CD4-positive, alpha-beta memory T cell (primary cell): ENCODE measurements at places on chromosomes 3 and 15.
A peak's percentile ranks its signal among the peaks of the same experiment; 100 is the strongest.

DNA sequence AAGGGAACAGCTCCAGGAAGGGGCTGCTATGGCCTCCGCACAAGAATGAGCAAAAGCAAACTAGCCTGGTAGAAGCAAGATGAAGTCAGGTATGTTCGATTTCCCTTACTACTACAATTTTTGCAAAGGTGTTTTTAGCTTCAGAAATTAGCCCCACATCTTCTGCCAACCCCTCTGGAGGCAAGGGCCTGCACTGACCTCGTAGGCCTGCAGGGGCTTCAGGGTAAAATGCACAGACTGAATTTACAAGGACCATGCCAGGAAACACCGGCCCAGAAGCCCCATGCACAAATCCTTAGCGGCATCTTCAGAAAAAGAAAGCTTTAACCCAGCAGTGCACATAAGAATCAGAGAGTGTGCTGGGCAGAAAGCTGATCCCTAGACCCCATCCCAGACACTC, 53.0 kb downstream of the SLC6A1 start:
- no peak for DNase-seq

GRCh38 chr3:58052373-58053273, 44.4 kb downstream of the FLNB start:
- no peak for DNase-seq

- DNase-seq = no peak
Measured at GRCh38 chr3:30426293-30426993, 180.0 kb upstream of the TGFBR2 start.

GRCh38 chr15:41578736-41579383, 19.8 kb downstream of the TYRO3 start:
- no peak for DNase-seq

DNA sequence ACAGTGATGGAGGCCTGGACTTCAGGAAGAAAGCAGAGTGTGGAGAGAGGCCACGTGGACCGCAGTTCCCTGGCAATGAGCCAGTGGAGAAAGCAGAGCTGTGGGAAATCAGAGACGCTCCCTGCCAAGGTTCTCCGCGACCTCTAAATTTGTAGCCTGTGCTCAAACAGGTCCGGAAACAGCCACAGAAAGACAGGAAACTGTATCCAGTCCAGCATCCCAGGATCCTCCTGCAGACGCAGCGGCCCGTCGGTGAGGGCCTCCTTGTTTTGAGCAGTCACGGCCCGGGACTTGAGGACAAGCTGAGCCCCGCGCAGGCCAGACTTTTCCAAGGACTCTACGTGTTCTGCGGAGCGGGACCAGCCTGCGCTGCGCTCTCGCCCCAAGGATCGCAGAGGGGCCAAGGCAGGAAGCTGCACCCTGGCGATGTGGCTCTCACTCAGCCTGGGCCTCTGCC, 22.3 kb downstream of the RPSA start:
- DNase-seq = no peak

- no peak for DNase-seq
Measured at GRCh38 chr15:74343797-74344127, 23.7 kb downstream of the CYP11A1 start.

- DNase-seq = no peak
Measured at GRCh38 chr3:126816986-126817777, 113.1 kb downstream of the CHCHD6 start.

GRCh38 chr3:59320080-59320479, 270.3 kb upstream of the CFAP20DC start:
- DNase-seq = no peak

DNA sequence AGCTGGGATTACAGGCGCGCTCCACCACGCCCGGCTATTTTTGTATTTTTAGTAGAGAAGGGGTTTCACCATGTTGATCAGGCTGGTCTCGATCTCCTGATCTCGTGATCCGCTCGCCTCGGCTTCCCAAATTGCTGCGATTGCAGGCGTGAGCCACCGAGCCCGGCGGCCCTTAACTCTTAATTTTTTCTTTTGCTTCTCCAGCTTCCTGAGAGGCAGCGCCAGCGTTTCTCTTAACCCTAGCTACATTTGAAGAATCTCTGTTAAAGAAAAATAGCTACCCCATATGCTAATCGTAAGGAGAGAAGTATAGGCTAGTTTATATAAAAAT, 465 bp upstream of the GK5 start:
- no peak for DNase-seq

DNA sequence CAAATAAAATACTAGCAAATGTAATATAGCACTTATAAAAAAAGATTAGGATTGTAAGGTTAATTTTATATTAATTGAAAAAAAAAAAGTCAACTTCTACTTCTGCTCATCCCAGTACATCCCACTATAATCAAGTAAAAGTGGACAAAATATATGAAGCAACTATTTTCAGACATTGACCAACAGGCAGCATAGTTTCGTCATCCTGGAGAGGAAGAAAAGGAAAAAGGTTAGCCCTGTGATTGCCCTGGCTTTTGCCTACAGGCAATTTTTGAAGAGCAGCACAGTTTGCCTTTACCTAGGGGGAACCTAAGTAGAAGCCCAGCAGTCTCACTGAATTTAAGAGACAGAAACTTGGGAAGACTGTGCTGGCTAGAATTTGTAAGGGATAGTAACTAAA, 52.2 kb upstream of the ACTC1 start:
- peak; percentile 22 for DNase-seq

DNA sequence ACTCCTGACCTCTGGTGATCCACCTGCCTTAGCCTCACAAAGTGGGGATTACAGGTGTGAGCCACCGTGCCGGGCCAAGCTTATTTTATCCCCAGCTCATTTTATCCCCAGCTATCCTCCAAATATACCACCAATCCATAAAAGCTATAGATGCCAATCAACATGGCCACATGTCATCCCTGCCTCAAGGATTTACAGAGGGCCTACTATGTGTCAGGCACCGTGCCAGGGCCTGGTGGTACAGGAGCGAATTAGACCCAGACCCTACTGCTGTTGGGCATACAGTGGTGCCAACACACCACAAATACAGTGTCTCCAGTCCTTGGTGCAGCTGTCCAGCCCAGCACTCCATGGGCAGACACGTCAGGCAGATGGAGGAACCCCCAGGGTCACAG, 73.4 kb downstream of the SCN5A start:
- no peak for DNase-seq

DNA sequence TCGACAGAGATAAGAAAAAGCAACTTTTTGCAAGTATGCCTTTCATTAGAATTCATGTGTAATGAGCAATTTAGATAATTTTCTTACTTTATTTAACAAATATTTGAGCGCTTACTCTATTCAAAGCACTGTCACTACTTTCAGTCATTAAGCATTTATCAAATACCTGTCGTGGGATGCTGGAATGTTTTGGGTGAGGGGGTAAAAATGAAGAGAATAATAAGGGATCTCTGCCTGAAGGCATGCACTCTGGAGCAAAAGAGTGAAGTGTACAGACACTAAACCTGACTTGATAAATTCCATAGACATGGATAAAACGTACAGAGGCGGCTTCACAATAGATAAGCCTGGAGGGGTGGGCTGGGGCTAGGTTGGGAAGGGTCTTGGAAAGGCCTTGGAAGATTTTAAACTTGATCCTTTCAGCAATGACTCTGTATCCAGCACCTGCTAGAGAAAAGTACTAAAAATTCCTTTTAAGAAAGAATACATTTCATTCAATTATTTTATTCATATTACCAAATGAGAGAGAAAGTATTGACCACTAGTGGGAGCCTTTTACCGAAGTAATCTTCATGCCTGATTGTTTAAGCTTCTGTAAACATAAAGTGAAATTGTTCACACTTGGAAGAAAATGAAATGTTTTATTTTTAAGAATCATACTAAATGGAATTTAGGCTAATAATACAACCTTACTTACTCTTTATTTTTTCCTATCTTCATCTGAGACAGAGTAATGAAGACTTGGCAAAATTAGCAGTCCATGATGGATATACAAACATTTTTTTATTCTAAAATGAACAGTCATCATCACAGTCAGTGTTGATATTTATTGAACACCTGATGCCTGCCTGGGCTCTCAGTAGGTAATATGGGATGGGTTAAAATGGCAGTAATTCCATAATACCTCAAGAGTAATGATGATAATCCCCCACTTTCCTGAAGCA, 113.2 kb downstream of the PPP2R3A start:
- peak; percentile 22 for DNase-seq

- no peak for DNase-seq
Measured at GRCh38 chr15:42392309-42393024, 33.2 kb downstream of the CAPN3 start.

GRCh38 chr15:31379042-31379441, 52.4 kb downstream of the KLF13 start:
- DNase-seq = no peak

DNA sequence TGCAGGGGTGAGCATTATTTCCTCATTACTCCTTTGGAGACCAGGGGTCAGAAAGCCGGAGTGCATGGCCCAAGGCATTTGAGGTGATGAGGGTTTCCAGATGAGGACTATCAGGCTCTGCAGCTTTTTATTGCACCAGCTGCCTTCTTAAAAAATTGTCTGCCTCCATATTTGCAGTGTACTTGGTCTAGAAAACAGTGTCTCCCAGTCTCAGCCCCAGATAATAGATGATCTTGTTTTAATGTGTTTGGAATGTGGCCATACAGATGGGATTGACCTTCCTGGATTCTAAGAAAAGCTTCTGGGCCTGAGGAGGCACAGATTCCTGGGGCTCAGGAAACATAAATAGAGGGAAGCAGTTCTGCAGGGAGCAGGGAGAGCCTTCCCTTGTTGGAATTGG, 123.3 kb downstream of the GABRG3 start:
- no peak for DNase-seq

- DNase-seq = no peak
Measured at GRCh38 chr3:183285318-183285717, 32.3 kb downstream of the B3GNT5 start.

GRCh38 chr3:158935846-158936245, 134.0 kb downstream of the MFSD1 start:
- DNase-seq = no peak

DNA sequence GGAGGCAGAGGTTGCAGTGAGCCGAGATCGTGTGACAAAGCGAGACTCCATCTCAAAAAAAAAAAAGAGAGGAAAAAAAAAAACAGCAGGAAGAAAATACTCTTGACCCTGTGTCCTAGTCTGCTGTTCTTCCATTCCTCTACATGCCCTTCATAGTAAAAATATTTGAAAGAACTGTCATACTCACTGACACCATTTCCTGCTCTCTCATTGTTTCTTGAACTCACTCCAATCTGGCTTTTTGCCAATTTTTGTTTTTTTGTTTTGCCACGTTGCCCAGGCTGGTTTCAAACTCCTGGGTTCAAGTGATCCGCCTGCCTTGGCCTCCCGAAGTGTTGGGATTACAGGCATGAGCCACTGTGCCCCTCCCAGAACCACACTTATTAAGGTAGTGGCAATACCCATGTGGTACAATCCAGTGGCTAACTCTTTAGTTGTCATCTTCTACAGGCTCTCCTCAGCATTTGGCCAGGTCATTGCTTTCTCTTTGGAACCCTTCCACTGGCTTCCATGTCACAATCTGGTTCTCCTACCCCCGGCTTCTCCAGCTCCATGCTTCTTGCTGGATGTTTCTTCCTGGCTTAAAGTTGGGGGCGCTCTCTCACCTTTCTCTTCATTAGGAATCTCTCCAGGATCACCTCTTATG, 238.2 kb upstream of the C2CD4B start:
- no peak for DNase-seq

DNA sequence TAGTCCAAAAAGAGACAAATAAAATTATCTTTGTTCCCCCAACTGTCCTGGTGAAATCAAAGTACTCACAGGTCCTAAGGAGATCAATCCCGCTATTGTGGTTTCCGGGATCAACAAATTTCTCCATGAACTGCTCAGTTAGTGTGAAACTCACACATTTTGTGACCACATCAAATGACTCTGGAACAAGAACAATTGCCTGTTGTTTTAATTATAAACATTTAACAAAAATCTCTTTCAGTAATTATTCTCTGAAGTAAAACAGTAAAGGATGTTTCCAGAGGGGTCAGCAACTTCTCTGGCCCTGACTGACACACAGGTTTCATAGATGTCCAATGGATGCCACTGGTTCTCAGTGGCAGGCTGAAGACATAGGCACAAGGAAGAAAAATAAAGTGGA, 3.9 kb downstream of the CLDND1 start:
- no peak for DNase-seq

- no peak for DNase-seq
Measured at GRCh38 chr3:127953091-127954035, 38.3 kb downstream of the KBTBD12 start.

DNA sequence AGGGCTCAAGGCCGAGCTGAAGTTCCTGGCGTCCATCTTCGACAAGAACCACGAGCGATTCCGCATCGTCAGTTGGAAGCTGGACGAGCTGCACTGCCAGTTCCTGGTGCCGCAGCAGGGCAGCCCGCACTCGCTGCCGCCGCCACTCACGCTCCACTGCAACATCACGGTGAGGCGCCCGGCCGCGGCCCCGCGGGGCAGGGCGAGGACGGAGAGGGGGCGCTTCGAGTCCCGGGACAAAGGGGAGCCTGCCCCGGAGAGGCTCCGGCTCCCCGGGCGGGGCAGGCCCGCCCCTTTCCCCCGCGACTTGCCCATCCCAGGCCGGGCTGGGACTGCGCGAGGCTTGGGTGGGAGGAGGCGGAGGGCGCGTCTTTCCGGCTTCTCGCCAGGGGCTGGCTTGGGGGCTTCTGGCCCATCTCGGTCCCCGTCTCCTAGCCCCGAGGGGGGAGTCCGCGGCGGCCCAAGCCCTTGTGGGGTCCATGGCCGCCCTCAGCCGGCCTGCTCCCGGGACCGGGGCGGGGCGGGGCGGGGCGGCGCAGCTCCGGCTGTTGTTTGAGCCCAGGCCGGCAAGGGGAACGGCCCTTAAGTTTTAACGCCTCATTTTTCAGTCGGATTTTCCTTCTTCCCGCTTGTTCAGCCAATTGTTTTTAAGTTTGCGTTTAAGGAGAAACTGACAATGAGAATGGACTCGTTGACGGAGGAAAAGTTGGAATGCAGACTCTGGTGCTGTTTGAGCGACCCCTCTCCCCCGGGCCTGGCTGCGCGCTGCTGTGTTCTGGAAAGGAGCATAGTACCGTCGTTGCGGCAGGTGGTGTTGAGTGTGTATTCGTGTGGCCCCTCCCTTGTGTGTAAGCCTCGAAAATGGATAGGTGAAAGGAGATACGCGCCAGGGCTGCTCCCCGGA, 683 bp downstream of the UBE2Q2 start:
- peak; percentile 67 for DNase-seq

- no peak for DNase-seq
Measured at GRCh38 chr3:64163755-64164148, 61.5 kb downstream of the PRICKLE2 start.

DNA sequence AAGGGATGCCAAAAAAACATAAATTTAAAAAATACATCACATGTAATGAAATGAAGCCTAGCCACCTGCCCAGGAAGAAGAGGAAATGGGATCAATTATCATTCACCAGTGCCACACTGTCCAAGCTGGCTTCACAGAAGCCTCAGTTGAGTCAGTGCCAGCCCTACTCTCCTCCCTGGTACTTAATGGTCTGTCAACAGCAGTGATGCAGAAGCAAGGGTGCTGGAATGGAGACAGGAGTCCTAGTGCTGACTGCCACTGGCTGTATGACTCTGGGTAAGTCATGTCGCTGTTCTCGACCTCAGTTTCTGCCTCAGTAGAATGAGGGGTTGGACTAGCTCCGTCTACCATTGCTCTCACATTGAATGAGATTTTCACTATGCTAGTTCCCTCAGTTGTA, 78.5 kb upstream of the LARS2 start:
- DNase-seq = no peak
